Nucleus accumbens (tissue), 56 donors: ENCODE measurements at places on chromosomes 6 and 20.

DNA sequence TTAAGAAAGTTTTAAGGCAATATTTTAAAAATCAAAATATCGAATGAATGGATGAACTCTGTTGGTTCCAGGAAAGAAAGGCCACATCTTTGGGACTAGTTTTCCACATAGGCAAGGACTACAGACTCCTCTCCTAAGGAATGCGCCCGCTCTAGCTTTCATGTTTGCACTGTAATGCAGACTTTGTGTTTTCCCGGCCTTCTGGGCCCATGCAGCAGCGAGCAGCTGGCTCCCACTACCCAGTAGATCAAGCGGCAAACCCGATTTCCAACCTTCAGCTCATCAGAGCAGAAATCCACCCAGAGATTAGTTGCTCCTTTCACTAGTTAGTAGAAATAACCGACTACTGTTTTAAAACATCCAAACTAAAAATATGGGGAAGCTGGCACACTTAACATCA lies 27.7 kb downstream of the OVOL2 start:
- DNase-seq = no peak

GRCh38 chr20:44028868-44029847 lies 114.5 kb downstream of the TOX2 start:
- no peak for DNase-seq

- DNase-seq = no peak
Measured at GRCh38 chr6:85428486-85428885, 21.4 kb upstream of the NT5E start.

- DNase-seq = no peak
Measured at GRCh38 chr6:498795-499231, 107.3 kb downstream of the IRF4 start.

- DNase-seq = no peak
Measured at GRCh38 chr6:123575188-123575587, 61.6 kb downstream of the TRDN start.

DNA sequence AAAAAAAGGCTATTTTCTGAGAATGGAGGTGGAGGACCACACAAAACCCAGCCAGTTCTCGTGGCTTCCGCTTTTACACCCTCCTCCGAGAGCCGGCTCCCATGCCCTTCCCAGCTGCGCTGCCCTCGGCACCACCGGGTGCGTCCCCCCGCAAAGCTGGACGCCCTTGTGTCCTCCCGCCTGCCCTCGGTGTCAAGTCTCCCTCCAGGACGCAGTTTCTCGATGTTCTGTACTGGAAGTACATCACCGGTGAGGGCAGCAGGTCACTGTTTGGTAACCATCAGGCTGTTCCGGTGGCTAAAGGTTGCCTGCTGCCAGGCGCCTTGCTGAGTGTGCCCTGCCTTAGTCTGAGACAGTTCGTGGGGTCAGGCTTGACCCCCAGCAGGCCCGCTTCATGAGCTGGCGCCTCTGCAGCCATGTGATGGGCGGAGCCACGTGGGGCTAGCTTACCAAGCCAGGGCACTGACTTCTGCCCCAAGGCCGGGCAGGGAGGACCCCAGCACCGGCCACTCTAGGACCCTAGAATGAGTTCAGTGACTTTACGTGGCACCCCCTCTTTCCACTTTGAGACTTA lies 34.6 kb downstream of the RREB1 start:
- no peak for DNase-seq

GRCh38 chr6:128519931-128520435 lies 416 bp downstream of the PTPRK start:
- DNase-seq = peak; percentile 63

DNA sequence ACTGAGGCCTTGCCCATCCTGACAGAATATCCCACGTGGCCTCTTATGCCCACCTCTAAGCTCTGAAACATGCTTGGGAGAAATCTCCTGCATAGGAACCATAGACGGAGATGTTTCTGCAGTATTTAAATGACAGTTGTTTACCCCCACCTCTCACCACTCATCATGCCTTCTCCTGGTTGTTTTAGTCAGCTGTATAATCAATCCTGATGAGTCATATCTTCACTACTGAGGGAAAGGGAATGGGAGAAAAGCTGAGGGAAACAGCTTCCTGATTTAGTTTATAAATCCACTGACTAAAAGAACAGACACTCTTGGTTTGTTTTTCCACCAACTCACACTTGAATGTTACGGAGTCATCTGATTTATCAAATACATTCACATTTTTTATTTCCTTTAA lies 113.2 kb upstream of the TENT5A start:
- no peak for DNase-seq

DNA sequence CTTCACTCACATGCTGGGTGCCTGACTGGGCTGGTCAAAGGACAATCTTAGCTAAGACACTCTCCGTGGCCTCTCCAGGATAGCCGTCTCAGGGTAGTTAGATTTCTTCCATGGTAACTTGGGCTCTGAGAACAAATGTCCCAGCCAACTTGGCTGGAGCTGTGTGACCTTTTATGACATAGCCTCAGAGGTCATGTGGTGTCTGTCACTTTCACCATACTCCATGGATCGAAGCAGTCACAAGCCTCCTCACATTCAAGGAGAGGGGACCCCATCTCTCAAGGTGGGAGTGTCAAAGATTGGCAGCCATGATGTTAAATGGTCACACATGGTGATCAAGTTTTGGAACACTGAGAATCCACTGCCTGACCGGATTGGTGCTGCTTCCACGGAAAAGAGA lies 190.9 kb upstream of the SUPT3H start:
- DNase-seq = no peak

DNA sequence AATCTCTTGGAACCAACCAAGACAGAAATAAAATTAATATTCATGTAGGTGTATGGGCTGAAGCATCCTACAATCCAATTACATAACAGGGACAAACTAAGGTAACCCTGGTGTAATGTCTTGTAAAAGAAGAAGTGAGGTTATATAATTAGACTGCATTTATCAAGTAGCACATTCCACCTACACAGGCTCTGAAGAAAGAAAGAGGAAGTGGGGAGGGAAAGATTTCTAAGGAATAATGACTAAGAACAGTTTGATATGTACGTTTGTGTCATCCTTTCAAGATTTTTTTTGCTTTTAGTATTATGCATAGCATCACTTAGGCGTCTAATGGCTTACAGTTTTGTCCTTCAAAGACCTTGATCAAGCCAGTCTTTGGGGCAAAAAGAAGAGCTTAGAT lies 139.7 kb downstream of the PLCB1 start:
- DNase-seq = no peak

GRCh38 chr20:17295991-17296390 lies 69.2 kb downstream of the PCSK2 start:
- DNase-seq = no peak

- no peak for DNase-seq
Measured at GRCh38 chr6:160042788-160043301, 74.0 kb downstream of the IGF2R start.

DNA sequence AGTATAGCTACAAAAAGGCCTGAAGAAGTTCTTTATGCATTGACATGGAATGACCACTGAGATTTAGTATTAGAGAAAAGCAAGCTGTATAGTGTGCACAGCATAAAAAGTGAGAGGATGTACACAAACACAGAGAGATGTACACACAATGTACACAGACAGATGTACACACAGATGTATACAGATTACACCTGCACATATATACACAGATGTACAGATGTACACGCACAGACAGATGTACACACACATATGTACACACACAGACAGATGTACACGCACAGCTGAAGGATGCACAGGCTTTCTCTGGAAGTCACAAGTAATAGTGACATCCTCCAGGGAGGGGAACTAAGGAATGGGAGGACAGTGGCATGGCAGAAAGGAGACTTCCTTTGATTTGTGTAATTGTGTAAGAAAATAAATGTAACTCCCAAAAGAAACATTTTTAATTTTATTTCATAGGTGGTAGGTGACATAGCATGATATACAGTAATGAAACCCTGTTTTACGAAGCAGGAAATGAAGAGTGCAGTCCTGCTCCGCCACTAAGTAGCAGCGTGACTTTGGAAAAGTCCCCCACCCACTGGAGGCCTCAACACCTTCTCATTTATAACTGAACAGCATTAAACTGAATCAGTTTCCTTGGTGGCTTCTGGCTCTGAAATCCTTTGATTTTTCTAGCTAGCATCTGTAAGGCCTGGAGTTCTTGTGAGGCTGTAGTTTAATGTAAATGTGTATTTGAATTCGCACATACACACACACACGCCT lies 14.1 kb downstream of the NFATC2 start:
- no peak for DNase-seq

GRCh38 chr6:3281631-3282475 lies 23.1 kb downstream of the PSMG4 start:
- no peak for DNase-seq

GRCh38 chr6:133099573-133099972 lies 141.6 kb upstream of the EYA4 start:
- DNase-seq = no peak

DNA sequence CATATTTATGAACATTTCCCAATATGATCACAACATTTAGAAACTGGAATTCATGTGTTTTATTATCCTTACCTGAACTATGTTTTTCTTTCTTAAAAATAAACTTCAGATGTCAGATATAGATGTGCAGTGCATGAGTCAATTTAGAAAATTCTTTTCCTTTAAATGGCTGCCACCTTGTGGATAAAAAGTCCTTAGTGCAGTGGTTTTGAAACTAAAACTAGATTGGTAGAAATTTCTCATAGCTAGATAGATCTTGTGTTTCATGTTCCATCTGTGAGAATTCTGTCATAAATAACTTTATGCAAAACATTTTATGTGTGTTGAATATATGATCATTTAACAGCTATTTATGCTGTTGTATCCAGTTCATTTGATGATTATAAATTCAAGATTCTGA lies 134.9 kb downstream of the KLHL32 start:
- no peak for DNase-seq

DNA sequence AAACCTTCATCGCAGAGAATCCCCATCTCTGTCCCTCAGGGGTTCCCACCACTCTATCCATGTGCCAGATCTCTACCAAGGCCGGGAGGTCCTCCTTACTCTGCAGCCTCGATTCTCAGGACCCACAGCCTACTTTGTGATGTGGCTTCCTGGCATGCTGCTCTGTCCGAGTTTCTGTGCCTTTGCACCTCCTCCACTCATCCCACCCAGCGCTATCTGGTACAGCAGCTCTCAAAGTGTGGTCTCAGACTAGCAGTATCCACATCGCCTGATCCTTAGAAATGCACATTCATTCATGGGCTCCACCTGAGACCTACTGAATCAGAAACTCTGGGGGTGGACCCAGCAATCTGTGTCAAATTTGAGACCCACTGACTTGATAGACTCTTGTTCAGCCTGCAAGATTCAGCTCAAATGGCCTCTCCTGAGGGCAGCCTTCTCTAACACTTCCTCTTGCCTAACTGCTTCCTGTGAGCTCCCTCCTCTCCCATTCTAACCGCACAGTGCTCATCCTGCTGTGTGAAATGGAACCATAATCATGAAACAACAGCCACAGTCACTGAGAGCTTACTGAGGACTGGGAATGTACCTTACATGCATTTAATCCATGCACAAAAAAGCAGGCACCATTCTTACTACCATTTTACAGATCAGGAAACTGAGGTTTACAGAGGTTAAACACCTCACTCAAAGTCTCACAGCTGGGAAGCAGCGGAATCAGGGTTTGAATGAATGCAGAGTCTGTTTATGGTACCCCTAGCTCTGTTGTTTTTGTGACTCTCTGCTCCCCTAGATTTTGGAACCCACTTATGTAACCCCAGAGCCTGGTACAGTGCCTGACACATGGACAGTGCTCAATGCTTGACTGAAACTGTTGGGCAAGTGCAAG lies 69.4 kb downstream of the JPH2 start:
- DNase-seq = no peak

GRCh38 chr6:1988843-1989242 lies 256.6 kb downstream of the GMDS start:
- DNase-seq = no peak
